Naive thymus-derived CD8-positive, alpha-beta T cell (primary cell): ENCODE measurements at places on chromosomes 11 and 22.

- no peak overlapping the region for H3K4me3 ChIP-seq
- no peaks in the 10 kb centered on the region for H3K4me1 ChIP-seq
- H3K27ac ChIP-seq: no peak overlapping the region
- DNase-seq: no peak
Measured at GRCh38 chr11:1822648-1823375, 12.0 kb upstream of the SYT8 start.

DNA sequence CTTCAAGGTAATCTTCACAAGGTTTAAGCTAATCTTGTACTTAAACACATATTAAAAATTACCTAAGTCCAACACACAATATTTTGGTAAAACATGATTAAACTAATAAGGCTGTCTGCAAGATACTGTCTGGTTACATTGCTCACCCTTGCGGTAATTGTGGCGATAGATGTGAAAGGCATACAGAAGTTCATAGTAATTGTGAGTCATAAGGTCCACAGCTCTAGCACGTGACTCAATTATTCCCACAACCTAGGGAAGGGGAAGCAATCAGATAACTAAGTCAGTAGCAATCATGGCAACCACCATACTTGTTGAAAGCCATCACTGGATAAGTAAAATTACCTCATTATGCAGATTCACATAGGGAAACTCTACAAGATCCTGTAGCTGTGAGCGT lies 30.5 kb upstream of the FNBP4 start:
- H3K27ac ChIP-seq: no peak overlapping the region
- no peak overlapping the region for H3K4me3 ChIP-seq
- H3K36me3 ChIP-seq: peaks cover 85% of the 10 kb centered on the region
- H3K27me3 ChIP-seq: no peaks in the 10 kb centered on the region
- no peak for DNase-seq

DNA sequence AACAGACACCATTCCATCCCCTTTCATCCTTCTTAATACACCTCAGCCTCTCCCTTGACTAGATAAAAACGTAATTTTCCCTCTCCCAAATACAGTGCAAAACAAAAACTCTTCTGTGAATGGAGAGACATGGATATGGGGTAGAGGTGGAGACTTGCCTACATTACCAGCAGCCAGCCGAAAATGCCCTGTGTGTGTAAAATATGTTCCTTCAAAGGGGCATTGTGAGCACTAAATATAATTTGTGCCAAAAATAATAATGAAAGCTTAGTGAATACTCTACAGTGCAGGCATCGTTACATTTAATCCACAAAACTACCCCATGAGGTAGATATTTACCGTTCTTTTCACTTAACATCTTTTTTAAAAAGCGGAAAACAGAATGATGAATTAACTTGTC lies 1.0 kb upstream of the TRIM44 start:
- H3K36me3 ChIP-seq: peaks cover 27% of the 10 kb centered on the region
- peak overlapping the region; percentile 98 for H3K27ac ChIP-seq
- peaks cover 14% of the 10 kb centered on the region for H3K4me1 ChIP-seq
- peak overlapping the region; percentile 98 for H3K4me3 ChIP-seq
- H3K27me3 ChIP-seq: peaks cover 8% of the 10 kb centered on the region
- no peak for DNase-seq

GRCh38 chr11:86644291-86644690 lies 28.1 kb downstream of the ME3 start:
- H3K27me3 ChIP-seq: peaks cover 11% of the 10 kb centered on the region
- H3K36me3 ChIP-seq: peaks cover 21% of the 10 kb centered on the region
- no peak for DNase-seq
- no peak overlapping the region for H3K27ac ChIP-seq

DNA sequence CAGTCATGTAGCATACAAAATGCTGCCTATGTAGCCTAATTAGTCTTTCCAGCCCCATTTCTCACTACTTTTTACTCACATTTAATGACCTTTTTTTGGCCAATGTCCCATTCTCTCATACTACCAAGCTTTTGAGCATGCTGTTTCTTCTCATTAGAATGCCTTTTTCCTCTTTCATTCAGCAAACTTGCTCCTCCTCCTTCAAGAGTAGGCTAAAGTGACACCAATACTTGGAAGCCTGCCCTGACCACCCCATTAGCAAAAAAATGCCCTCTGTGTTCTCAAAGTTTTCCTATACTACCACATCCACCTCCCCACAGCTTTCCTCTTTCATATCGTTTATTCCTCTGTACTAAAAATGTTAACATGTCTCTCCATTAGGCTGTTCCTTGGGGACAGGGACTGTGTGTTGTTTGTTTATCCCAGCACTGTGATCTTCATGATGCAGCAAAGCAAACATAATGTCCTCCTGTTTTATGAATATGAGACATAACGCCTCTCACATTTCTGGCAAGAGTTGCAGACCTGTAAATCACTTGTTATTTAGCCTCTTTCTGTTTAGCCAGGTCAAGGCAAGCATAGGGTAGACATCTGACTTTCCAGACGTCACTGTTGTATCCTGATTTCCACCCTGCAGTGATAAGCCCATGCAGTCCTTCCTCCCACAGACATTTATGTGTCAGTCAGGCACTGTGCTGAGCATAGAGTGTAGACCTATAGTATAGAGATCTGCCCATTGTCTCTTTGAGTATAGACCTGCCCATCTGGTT lies 62.0 kb upstream of the UCP3 start:
- no peaks in the 10 kb centered on the region for H3K27me3 ChIP-seq
- H3K27ac ChIP-seq: no peak overlapping the region
- DNase-seq: no peak
- no peak overlapping the region for H3K4me3 ChIP-seq
- H3K4me1 ChIP-seq: no peaks in the 10 kb centered on the region

- H3K27ac ChIP-seq: peak overlapping the region; percentile 85
- peaks cover 88% of the 10 kb centered on the region for H3K4me1 ChIP-seq
- no peak overlapping the region for H3K4me3 ChIP-seq
Measured at GRCh38 chr11:96179905-96180304, 163.1 kb downstream of the MAML2 start.

DNA sequence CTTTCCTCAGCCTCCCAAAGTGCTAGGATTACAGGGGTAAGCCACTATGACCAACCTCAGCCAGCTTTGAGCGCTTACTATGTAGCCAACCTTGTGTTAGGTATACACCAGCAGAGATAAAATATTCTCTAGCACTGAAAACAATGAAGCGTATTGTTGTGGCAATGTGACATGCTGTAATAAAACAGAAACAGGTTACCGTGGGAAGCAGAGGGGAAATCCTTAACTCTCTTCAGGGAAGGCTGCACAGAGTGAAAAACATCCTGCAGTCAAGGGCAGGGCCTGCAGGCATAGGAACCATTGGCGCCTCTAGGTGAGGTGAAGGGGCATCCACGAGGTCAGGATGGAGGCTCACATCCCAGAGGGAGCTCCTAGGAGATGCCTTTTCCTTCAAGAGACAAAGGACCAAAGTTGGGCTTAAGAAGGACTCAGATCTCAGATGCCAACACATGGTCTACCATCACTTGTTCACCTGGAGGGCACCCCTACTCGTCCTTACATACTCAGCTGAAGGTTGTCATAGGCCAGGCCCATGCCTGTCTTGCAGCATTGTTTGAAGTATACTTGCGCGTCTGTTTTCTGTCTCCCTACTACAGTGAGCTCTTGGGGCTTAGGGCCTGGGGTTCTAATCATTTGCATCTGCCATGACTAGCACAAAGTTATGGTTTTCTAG lies 8.0 kb downstream of the POLD4 start:
- peaks cover 55% of the 10 kb centered on the region for H3K4me1 ChIP-seq
- H3K4me3 ChIP-seq: peak overlapping the region; percentile 32
- peak overlapping the region; percentile 94 for H3K27ac ChIP-seq
- no peak for DNase-seq
- H3K27me3 ChIP-seq: no peaks in the 10 kb centered on the region

- H3K4me1 ChIP-seq: peaks cover 15% of the 10 kb centered on the region
- peaks cover 5% of the 10 kb centered on the region for H3K36me3 ChIP-seq
- DNase-seq: no peak
- no peak overlapping the region for H3K27ac ChIP-seq
- H3K4me3 ChIP-seq: no peak overlapping the region
- no peaks in the 10 kb centered on the region for H3K27me3 ChIP-seq
Measured at GRCh38 chr11:3616721-3617460, 24.9 kb downstream of the ART5 start.

DNA sequence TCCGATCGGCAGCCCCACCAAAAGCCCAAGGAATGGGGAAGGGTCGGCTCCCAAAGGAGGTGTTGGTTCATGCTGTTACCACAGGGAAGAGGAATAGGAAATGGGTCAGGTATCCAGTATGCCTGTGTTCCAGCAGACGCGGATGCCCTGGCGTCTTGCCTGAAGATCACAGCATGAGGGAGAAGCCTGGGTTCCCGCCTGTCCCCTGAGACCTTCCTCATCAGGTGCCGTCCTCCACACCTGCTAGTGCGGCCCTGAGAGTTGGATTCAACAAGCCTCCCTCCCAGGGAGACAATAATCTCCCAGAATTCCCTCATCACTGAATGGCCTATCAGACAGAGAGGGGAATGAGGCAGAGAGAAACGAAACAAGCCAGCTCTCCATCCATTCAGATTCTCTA lies 92.2 kb downstream of the SPATA19 start:
- no peak overlapping the region for H3K27ac ChIP-seq
- H3K4me3 ChIP-seq: no peak overlapping the region

DNA sequence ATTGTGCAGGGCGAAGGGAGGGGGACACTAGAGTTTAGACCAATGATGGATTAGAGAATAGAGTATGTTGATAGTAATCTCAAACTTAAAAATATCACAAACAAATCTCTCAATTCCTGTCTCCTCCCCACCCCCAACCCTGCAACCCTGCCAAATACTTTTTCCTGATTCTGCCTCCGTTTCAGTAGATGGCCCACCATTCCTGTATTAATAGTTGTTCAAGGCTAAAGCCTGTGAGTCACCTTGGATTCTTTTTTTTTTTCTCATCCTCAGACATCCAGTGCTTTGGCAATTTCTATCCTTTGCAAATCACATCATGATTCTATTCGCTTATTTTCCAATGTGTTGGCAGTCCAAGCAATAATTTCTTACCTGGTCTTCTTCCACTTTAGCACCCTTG lies 207.9 kb downstream of the DYNC2H1 start:
- no peak overlapping the region for H3K4me3 ChIP-seq
- no peak for DNase-seq
- no peak overlapping the region for H3K27ac ChIP-seq
- no peaks in the 10 kb centered on the region for H3K27me3 ChIP-seq
- H3K36me3 ChIP-seq: no peaks in the 10 kb centered on the region
